ENCODE measurements at places on chromosomes 2 and 18. TPM values are rescaled to one million over a fixed set of nuclear protein-coding genes. Genes with fewer than 3 reads are reported as not detected.

Gene FER1L5
- 0.54 TPM for total RNA-seq

Gene ALPI
- total RNA-seq: not detected

Gene FBLN7
- total RNA-seq: 3.1 TPM

Gene MROH2A
- total RNA-seq: not detected

Gene TNFAIP6
- total RNA-seq: 572 TPM

Gene CLEC4F
- not detected for total RNA-seq

Gene ICOS
- not detected for total RNA-seq

Gene ARHGAP25
- 0.43 TPM for total RNA-seq

Gene NXPH2
- total RNA-seq: not detected

Gene RGPD4
- under 0.01 TPM for total RNA-seq

Gene TNS1
- total RNA-seq: 102 TPM

Gene DLGAP1
- total RNA-seq: 17.4 TPM

Gene TOGARAM2
- under 0.01 TPM for total RNA-seq

Gene DTNA
- 1.8 TPM for total RNA-seq

Gene YIPF4
- 40.0 TPM for total RNA-seq

Gene MATN3
- total RNA-seq: 4.3 TPM

Gene ALK
- not detected for total RNA-seq

Gene SMIM21
- not detected for total RNA-seq

Gene LIMS3
- total RNA-seq: 2.1 TPM

Gene MLPH
- total RNA-seq: 0.65 TPM

Gene GPC1
- 58.0 TPM for total RNA-seq
